ENCODE measurements at places on chromosomes 7 and 10.

DNA sequence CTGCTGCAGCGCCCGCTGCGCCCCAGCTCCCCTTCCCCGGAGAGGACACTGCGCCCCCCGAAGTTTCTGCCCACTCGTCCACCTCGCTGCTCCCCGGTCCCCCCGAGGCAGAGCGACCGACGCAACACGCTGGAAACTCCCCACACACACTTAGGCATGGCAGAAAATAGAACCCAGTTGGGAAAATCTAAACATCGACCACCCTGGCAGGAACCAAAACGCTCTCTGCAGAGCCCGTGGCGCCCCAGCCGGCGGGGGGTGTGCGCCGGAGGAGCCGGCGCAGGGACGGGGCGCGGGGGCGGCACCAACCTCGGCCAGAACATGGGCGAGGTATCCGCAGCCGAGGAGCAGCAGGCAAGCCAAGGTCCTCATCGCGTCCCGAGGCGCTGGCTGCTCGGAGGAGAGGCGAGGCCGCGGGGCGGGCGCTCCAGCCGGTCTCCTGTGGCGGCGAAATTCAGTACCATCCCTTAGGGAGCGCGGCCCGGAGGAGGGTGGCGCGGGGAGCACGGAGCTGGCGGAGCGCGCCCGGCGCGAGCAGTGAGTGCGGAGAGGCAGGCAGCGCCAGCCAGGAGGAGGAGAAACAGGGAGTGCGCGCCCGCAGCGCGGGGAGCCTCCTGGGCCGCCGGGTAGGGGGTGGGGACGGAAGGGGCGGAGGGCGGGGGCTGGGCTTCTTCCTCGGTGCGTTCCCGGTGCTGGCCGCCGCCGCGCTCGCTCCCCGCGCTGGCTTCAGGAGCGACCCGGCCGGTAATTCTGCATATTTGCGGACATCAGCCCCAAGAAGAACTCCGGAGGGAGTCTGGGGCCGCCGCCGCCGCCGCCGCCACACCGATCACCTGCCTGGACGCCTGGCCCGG lies 789 bp downstream of the PDGFA start:
- DNase-seq = no peak

DNA sequence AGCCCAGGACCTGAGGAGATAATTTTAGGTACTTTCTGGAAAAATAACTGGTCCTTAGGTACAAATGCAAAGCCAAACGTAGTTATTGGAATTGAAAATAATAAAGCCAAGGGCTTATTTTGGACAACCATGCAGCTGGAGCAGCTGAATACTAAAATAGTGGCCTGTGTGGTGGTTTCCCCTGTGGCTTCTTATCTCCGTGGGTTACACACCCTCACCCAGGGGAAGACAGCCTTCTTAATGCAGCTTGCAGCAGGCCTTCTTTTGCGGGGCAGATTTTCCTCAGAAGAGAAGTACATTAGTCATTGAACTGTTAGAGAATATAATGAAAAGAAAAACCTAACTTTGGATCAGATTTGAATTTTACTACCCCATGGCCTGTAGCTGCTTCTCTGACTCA lies 133.5 kb downstream of the ST7 start:
- no peak for DNase-seq

- no peak for DNase-seq
Observed at GRCh38 chr10:93541402-93542357, 24.8 kb upstream of the FFAR4 start.

DNA sequence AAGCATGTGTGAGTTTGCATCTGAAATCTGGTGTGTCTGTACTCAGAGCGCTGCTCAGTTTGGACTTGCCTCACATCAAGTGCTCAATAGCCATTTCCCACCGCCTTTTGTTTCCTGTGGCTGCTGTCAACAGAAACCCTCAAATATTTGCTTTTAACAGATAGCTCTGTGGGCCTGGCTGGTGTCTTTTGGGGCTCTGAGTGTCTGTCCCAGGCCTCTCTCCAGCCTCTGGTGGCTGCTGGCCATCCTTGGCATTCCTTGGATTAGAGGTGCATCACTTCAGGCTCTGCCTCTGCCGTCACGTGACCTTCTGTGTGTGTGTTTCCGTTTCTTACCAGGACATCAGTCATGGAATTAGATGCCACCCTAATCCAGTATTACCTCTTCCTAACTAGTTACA lies 9.3 kb downstream of the YKT6 start:
- no peak for DNase-seq

DNA sequence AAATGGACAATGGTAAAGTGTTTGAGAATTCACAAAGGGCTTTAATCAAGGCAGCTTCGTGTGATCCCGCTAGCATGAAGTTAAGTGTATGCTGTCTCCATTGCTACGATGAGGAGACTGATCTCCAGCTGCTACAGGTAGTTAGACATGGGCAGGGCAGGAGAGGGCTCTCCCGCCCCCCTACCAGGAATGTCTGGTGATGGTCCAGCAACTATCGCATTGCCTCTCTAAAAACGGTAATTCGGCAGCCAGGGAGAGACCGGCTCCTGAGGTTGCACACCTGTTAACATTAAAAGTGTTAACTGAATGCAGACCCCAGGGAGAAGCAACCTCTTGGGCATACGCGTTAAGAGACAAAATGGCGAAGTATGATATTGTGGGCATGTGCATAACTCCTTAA lies 37.9 kb downstream of the SVIL start:
- no peak for DNase-seq

DNA sequence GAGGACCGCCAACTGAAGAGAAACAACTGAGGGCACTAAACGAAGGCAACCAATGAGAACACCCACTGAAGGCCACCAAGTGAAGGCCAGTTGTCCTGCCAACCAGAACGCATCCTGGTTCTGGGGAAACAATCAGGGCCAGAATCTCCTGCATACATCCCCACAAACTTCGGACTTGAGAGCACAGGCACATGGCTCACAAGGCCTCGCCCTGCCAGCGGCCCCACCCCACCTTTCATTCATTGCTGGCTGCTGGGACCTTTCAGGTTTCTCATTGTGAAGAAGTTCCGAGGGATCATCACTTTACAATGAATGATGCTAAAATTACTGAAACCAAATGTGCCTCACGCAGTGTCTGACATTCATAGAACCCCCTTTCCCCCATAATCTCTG lies 79.2 kb upstream of the ABI1 start:
- no peak for DNase-seq
